Activated T-cell treated with anti-CD3 and anti-CD28 coated beads, Interleukin-2, amount 50 U/mL, for 24 hours (primary cell): ENCODE measurements at places on chromosomes 7 and 10.

DNA sequence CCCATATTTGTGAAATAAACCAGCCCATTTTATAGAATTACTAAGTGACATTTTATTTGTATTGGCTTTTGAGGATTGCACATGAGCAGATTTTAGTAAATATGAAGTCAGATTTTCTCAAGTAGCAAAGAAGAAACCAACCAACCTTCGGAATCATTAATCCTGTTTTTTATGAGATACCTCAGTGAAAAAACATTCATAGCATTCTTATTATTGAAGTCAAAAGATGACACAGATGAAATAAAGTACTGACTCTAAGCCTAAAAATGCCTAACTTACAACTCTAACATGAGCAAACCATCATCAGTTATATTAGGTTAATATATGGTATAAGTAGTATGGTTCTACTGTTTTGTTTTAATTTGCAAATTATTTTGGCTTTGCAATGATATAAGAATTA lies 59.9 kb upstream of the AGBL3 start:
- no peak for DNase-seq

DNA sequence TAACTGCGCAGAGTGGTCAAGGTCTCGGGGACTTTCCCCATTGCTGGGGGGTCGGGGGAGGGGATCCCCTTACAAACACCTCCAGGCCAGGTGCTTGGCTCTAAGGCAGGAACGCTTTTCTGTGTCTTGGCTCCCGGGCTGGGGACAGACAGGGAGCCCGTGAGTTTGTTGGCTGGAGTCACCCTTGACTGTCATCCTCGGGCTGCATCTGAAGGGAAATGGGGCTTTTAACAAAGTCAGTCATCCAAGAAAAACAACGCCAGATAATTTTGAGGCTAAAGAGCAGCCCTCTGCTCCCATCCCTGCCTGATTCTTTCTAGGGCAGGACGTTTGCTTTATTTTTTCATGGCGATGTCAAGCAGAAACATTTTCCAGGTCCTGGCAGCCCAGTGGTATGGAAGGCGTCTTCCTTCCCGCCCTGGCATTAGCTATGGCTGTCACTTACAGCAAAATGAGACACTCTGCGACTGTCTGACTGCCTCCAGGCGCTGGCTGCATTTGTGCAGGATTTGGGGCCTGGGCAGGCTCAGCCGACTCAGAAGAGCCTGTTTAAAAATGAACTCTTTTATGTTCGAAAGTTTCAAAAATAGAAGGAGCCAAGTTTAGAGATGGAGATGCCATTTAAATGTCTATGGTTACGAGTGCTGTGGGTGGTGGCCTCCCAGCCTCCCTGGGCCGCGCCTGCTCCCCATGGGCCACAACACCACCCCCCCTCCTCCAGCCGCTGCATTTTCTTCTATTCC lies 54.7 kb upstream of the TNS3 start:
- no peak for DNase-seq

- no peak for DNase-seq
These were observed 59.4 kb upstream of the FRMD4A start for GRCh38 chr10:14389981-14390590.

GRCh38 chr7:123283373-123283772 lies 83.6 kb upstream of the SLC13A1 start:
- DNase-seq: no peak

GRCh38 chr10:49165821-49166483 lies 22.2 kb downstream of the TMEM273 start:
- DNase-seq: no peak

- DNase-seq: no peak
These were observed 17.6 kb upstream of the FAM221A start for GRCh38 chr7:23662124-23662983.

- DNase-seq: no peak
These were observed 394.8 kb upstream of the IGFBP3 start for GRCh38 chr7:46315891-46316290.

DNA sequence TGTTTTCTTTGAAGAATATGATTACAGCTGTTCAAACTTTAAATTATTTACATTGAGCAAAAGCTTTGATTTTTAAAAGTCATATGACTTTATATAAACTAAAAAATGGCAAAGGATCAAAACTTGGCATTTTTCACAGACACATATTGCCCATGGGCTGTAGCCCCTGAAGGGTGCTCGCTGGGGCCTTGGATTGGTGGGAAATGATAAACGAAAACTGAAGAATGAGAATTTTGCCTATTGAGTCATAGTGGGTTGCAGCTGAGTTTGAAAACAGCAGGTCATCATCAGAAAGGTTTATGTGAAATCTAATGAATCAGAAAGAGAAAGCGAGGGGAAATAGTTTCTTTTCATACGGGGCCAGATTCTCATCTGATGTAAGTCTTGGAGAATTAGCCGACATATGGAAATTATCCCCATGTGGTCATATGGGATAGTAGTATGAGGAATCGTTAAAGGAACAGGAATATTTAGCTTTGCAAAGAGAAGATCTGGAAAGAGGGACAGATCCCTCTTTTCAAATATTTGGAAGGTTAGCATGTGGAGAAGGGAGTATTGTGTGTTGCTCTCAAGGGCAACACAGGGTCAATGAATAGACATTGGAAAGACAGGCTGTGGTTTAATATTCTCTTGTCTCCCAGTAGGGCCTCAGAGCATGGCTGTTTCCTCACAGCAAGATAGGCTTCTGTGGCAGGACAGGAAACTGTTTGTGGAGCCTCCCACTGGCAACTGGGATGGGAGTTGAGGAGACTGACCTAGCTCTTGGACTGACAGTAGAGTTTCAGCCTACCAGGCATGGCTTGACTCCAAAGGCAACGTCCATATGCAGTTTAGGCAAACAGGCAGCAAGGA lies 119.0 kb downstream of the FZD1 start:
- DNase-seq: no peak

GRCh38 chr10:70578371-70578947 lies 24.1 kb downstream of the PRF1 start:
- DNase-seq: peak; percentile 68

GRCh38 chr7:11668727-11669126 lies 163.3 kb downstream of the THSD7A start:
- no peak for DNase-seq

GRCh38 chr10:64976150-64976549 lies 1454.9 kb downstream of the REEP3 start:
- DNase-seq: no peak

DNA sequence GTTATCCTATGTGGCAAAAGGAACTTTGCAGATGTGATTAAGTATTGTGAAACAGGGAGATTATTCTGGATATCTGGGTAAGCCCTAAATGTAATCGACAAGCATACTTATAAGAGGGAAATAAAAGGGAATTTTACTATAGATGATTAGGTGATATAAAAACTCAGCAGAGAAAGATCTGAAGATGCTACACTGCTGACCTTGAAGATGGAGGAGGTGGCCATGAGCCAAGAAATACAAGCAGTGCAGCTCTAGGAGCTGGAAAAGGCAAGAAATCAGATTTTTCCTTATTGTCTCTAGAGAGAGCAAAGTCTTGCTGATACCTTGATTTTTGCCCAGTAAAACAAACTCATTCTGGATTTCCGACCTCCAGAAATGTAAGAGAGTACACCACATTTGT lies 67.7 kb downstream of the BRAF start:
- DNase-seq: no peak

DNA sequence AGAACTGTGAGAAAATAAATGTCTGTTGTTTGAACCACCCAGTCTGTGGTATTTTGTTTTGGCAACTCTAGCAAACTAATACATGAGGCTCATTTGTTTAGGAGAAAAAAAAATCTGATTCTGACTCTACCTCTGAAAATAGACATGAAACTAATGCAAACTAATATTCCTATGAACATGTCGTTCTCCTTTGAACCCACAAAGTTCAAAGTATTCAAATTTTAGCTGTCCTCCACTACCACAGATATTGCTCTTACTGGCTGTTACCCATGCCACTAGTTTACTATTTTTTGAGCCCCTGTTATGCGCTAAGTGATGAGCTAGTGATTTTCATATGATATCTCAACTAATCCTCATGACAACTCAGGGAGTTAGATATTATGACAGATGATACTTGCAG lies 58.8 kb upstream of the ZNF804B start:
- DNase-seq: no peak

DNA sequence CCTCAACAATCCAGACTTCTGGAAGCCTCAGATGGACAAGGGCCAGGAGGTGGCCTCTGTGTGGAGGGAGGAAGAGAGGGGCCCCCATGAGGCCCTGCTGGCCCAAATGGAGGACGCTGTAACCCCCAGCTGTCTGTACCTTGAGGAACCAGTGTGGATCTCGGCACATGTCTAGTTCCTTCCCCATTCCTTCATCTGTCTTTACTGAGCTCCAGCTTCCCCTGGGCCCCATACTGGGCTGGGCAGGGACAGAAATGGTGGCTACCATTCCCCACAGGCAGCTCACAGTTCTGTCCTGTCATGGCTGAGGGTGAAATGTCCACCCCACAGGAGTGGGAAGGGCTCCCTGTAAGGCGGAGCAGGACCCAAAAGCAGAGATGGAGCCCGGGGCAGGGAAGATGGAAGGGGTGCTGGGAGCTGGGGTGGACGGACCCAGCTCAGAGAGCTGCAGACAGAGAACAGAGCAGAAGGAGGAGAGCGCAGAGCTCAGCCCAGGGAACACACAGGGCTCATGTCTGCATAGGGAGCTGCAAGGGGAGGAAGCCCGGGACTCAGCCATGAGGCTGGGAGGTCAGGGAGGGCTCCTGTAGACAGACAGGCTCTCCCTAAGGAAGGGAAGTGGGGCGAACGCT lies 22.8 kb downstream of the ANTXRL start:
- DNase-seq: peak; percentile 18

DNA sequence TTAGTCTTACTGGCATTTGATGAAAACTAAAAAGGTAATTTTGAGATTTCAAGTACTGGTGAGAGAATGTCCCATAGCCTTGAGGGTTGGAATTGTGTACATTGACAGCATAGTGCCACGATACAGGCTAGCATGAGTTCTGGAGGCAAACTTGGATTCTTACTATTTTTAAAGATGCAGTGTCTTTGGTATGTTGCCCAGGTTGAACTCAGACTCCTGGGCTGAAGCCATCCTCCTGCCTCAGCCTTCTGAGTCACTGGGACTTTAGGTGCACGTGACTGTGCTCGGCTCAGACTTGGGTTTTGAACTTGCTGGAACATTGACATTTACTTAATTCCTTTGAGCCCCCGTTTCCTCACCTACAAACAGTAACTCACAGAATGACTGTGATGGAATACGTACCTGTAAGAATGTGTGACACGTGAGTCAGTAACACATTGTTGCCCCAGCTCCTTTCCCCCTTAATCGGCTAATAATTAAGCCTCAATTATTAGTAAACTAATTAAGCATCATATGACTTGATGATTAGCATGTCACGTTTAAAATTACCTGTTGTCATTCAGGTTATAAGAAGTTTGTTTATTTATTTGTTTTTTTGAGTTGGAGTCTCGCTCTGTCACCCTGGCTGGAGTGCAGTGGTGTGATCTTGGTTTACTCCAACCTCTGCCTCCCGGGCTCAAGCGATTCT lies 10.6 kb downstream of the DNAJB6 start:
- DNase-seq: no peak

DNA sequence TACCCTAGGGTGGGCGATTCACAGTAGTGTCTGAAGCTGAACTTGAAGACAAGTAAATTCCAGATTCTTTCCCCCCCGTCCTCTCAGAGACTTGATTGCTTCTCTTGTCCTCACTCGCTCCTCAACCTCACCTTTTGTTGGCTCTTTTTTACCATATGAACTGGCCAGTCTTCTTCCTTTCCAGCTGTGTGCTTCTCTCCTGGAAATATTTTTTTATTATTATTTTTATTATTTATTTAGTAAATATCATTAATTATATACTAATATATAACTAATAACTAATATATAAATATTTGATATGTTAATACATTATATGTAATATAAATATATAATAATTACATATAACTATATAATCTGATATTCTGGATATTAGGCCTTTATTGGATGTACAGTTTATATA lies 484.3 kb downstream of the GALNT17 start:
- DNase-seq: no peak

DNA sequence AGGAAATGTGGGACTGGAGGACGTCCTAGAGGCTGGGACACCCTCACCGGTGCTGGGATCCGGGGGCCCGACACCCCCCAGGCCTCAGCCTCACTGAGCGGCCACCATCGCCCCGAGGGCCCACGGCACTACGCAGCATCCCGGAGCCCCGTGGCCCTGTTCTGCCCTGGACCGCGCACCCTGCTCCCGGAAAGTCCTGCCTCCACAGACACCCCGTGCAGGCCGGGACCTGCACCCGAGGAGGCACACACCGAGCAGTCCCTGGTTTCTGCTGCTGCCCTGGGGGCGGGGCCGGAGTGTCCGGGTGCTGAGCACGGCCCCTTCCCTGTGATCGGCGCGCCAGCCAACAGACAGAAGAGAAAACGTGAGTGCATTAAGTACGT lies 18.1 kb upstream of the KNDC1 start:
- no peak for DNase-seq

- no peak for DNase-seq
These were observed 92.9 kb upstream of the ADAM12 start for GRCh38 chr10:126481181-126481580.

- no peak for DNase-seq
These were observed 5.2 kb downstream of the NAMPT start for GRCh38 chr7:106279425-106280197.

DNA sequence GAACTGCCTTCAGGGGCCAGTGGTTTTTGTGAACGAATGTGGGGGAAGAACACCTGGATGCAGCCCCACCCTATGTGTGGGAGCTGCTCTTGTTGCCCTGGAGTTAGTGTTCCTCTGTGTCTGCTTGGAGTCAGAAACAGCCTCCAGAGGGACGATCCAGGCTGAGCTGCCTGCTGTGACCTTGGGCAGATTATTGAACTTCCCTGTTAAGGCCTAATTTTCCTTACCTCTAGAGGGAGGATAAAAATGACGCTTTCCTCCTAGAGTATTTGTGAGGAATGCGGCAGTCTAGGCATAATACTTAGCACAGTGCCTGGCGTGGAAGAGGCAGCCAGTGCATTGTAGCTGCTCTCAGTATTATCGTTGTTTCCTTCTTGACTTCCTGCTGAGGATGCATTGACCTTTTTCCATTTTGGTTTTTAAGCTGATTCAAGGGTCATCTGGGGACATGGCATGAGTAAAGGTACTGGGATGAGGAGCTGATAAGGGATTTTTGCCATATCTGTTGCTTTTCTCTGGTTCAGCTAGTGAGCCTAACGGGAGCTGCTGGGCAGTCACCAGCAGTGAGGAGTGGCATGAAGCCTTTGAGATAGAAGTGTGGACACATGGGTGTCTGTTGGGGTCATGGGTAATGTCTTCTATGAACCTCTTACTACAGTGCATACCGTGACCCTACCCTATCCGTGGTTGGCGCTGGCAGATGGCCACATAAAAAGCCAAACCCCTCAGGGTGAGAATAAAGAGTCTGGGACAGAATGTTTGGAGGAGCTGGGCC lies 6.4 kb downstream of the ZFYVE27 start:
- no peak for DNase-seq

GRCh38 chr7:3984456-3984855 lies 683.4 kb downstream of the SDK1 start:
- no peak for DNase-seq

GRCh38 chr7:122552769-122553168 lies 146.1 kb downstream of the RNF133 start:
- DNase-seq: no peak
